CD8-positive, alpha-beta memory T cell (primary cell): ENCODE measurements at places on chromosomes 3 and 15. TPM values are rescaled to one million over a fixed set of nuclear protein-coding genes. Genes with fewer than 3 reads are reported as not detected.

Gene TICRR
- total RNA-seq = 14.0 TPM

GRCh38 chr15:67164401-67164791 is 90.1 kb downstream of the AAGAB start:
- H3K4me1 ChIP-seq = peaks cover 5% of the 10 kb centered on the region
- no peak for DNase-seq
- no peak overlapping the region for H3K4me3 ChIP-seq
- H3K27ac ChIP-seq = no peak overlapping the region

Gene ZPLD1
- total RNA-seq = not detected

DNA sequence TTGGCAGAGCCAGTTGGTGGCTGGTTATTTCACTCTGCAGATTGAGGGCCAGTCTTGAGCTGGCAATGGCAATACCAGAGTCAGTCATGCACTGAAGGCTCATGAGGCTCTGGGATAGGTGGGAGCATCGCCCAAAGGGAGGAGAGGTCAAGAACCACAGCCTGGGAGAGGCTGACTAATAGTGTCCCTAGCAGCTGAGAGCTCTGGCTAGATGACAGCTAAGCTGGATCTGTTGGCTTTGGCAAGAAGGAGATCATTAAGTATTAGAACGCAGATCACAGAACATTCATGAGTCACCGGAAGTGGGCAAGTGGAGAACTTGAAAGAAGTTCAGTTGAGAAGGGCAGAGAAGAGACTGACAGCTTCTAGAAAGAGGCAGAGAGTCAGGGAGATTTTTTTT is 521.1 kb downstream of the NR2F2 start:
- DNase-seq = no peak
- no peaks in the 10 kb centered on the region for H3K36me3 ChIP-seq
- no peak overlapping the region for H3K4me3 ChIP-seq
- no peaks in the 10 kb centered on the region for H3K27me3 ChIP-seq
- no peaks in the 10 kb centered on the region for H3K4me1 ChIP-seq

Gene CATSPER2
- total RNA-seq = 0.77 TPM

DNA sequence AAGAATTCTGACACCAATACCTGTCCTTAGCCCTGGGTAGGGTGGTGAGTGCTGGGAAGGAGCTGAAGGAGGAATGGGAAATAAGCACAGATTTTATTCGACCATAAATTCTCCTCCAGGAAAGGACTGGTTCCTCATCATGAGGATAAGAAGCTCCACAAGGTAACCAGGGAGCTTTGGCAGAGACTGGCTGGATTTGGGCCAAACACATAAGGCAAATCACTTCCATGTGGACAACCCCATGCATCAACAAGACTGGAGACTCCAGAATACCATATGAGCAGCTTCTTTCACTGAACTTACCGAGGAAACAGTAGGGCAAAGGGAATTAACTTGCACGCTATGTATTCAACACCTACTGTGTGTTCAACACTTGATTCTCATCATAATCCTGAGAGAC is 312.5 kb downstream of the NTRK3 start:
- H3K27ac ChIP-seq = no peak overlapping the region
- DNase-seq = no peak
- H3K4me3 ChIP-seq = no peak overlapping the region
- no peaks in the 10 kb centered on the region for H3K4me1 ChIP-seq

Gene ACP3
- not detected for total RNA-seq

GRCh38 chr3:53808496-53808895 is 37.7 kb downstream of the CHDH start:
- DNase-seq = no peak
- no peaks in the 10 kb centered on the region for H3K36me3 ChIP-seq
- H3K4me3 ChIP-seq = no peak overlapping the region
- no peaks in the 10 kb centered on the region for H3K27me3 ChIP-seq
- no peaks in the 10 kb centered on the region for H3K4me1 ChIP-seq
- H3K27ac ChIP-seq = no peak overlapping the region

Gene NPAP1
- not detected for total RNA-seq

GRCh38 chr3:101976473-101976872 is 127.2 kb downstream of the NFKBIZ start:
- DNase-seq = no peak
- H3K27ac ChIP-seq = no peak overlapping the region
- H3K4me1 ChIP-seq = no peaks in the 10 kb centered on the region
- no peaks in the 10 kb centered on the region for H3K36me3 ChIP-seq
- H3K4me3 ChIP-seq = no peak overlapping the region

DNA sequence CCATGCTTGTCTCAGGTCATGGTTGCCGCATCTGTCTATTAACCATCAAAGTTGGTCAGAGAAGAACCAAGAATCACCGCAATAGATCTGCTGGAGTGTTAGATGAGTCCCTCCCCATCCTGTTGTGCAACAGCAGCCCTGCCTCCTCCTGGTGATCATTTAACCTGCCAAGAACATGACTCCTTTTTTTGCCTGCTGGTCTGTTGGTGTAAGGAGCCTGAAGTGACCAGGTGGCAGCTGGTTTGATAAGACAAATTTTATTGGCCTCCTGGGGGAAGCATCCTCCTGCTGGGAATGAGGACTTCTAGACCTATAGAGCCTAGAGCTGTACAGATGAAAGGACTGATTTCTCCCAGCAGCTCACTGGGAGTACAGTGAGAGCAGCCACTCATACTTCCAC is 43.5 kb upstream of the RAF1 start:
- no peaks in the 10 kb centered on the region for H3K27me3 ChIP-seq
- DNase-seq = no peak
- no peak overlapping the region for H3K4me3 ChIP-seq
- no peaks in the 10 kb centered on the region for H3K4me1 ChIP-seq
- H3K36me3 ChIP-seq = no peaks in the 10 kb centered on the region

DNA sequence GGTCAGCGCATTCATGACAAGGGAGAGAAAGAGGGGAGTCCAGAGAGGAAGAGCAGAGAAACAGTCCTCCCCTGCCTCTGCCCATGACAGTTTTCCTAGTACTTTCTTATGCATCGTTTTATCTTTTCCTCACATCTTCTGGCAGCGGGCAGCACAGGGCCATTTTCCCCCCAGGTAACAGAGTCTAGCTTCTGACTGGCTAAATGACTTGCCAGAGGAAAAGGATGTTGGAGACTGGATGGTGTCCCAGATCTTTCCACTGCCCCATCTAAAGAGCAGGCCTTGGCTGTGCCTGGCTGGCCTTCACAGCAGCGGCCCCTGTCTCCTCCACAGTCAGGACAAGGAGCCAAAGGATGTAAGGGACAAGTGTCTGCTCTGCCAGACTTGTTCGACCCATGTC is 59.3 kb downstream of the CTDSPL start:
- no peak for DNase-seq
- H3K4me1 ChIP-seq = no peaks in the 10 kb centered on the region
- no peaks in the 10 kb centered on the region for H3K36me3 ChIP-seq
- no peak overlapping the region for H3K27ac ChIP-seq
- H3K4me3 ChIP-seq = no peak overlapping the region

Gene ADAMTSL3
- not detected for total RNA-seq
